A549 treated with GW870086 at 1 μM for 4 hours (cell line): ENCODE measurements at places on chromosomes 2 and 18. TPM values are rescaled to one million over a fixed set of nuclear protein-coding genes. Genes with fewer than 3 reads are reported as not detected.

PSME4 gene
- total RNA-seq = 44.1 to 46.4 TPM (median 44.8 TPM) in 5 replicates

FKBP7 gene
- 7.9 to 11.9 TPM (median 9.7 TPM) in 5 replicates for total RNA-seq

CAMKMT gene
- 2.8 to 5.3 TPM (median 3.8 TPM) in 5 replicates for total RNA-seq

SH2D6 gene
- 0.54 to 0.99 TPM (median 0.62 TPM) in 5 replicates for total RNA-seq

MOGAT1 gene
- total RNA-seq = not detected in 5 replicates

KCNK3 gene
- total RNA-seq = 0.46 to 1.2 TPM (median 0.68 TPM) in 5 replicates

HS1BP3 gene
- 37.8 to 46.1 TPM (median 44.9 TPM) in 5 replicates for total RNA-seq

CUL3 gene
- total RNA-seq = 65.0 to 73.9 TPM (median 71.1 TPM) in 5 replicates

DES gene
- 0.27 to 0.84 TPM (median 0.43 TPM) in 5 replicates for total RNA-seq

FASTKD2 gene
- 26.4 to 39.1 TPM (median 35.0 TPM) in 5 replicates for total RNA-seq

FKBP1B gene
- total RNA-seq = 10.1 to 13.2 TPM (median 11.8 TPM) in 5 replicates

LRP1B gene
- 0.01 TPM in 2 of 5 replicates, not detected in the others for total RNA-seq

RRM2 gene
- 164 to 245 TPM (median 239 TPM) in 5 replicates for total RNA-seq

BCL11A gene
- total RNA-seq = 0.10 to 0.36 TPM in 2 of 5 replicates, not detected in the others

KCNF1 gene
- 24.7 to 51.1 TPM (median 41.5 TPM) in 5 replicates for total RNA-seq

SPP2 gene
- total RNA-seq = not detected in 5 replicates

GALNT14 gene
- 41.6 to 52.6 TPM (median 43.2 TPM) in 5 replicates for total RNA-seq

MPHOSPH10 gene
- 37.3 to 44.6 TPM (median 40.5 TPM) in 5 replicates for total RNA-seq

PPIL3 gene
- total RNA-seq = 24.2 to 32.1 TPM (median 26.0 TPM) in 5 replicates

EIF5B gene
- 56.0 to 64.3 TPM (median 58.8 TPM) in 5 replicates for total RNA-seq

ACTG2 gene
- total RNA-seq = 0.29 to 0.47 TPM (median 0.37 TPM) in 4 of 5 replicates, not detected in the other

POTEI gene
- total RNA-seq = 0.07 TPM in 1 of 5 replicates, not detected in the others

MBD5 gene
- total RNA-seq = 3.8 to 6.5 TPM (median 4.9 TPM) in 5 replicates

CYP27A1 gene
- 0.11 to 0.32 TPM (median 0.15 TPM) in 5 replicates for total RNA-seq

WDR75 gene
- total RNA-seq = 34.4 to 51.6 TPM (median 40.9 TPM) in 5 replicates

DCC gene
- total RNA-seq = not detected in 5 replicates

RAPGEF4 gene
- total RNA-seq = 0.09 to 0.69 TPM (median 0.28 TPM) in 5 replicates

SP140 gene
- total RNA-seq = 0.13 TPM in 1 of 5 replicates, not detected in the others

INPP5D gene
- total RNA-seq = 0.35 to 0.88 TPM (median 0.50 TPM) in 5 replicates

SERPINB12 gene
- total RNA-seq = not detected in 5 replicates

TGFA gene
- total RNA-seq = 4.4 to 5.2 TPM (median 4.7 TPM) in 5 replicates

LIMS2 gene
- total RNA-seq = 6.6 to 10.4 TPM (median 7.0 TPM) in 5 replicates

GPR45 gene
- total RNA-seq = not detected in 5 replicates
